ENCODE measurements at places on chromosomes 5 and 9. TPM values are rescaled to one million over a fixed set of nuclear protein-coding genes. Genes with fewer than 3 reads are reported as not detected.

RGS3 gene
- 26.5 TPM for polyA plus RNA-seq

PAM gene
- polyA plus RNA-seq = 37.4 TPM

TCF7 gene
- polyA plus RNA-seq = 24.3 TPM

GRCh38 chr5:77957-78804 lies 13.8 kb upstream of the PLEKHG4B start:
- DNase-seq = peak; percentile 67

- DNase-seq = no peak
These were observed 7.4 kb upstream of the CEL start for GRCh38 chr9:133054194-133054890.

- no peak for DNase-seq
These were observed 410.2 kb downstream of the ACTL7B start for GRCh38 chr9:108445431-108446071.

GRCh38 chr5:73394610-73395009 lies 54.0 kb downstream of the FOXD1 start:
- no peak for DNase-seq

DNA sequence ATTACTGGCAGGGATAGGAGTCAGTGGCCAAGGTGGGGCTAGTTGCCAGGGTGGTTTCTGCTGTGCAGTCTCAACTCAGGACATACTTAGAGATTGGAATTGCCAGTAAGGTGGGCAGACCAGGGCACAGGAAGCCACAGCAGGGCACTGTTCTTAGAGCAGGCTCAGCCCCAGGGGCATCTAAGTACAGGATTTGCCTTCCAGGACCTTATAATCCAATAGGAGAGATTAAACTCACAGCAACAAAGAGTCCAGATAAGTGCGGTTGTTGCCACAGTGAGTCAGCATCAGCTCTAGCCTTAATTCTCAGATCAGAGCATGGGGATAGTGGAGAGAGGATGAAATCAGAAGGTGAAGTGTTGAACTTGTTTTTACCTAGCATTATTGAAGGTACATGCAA lies 265.8 kb upstream of the TRPC7 start:
- no peak for DNase-seq

DNA sequence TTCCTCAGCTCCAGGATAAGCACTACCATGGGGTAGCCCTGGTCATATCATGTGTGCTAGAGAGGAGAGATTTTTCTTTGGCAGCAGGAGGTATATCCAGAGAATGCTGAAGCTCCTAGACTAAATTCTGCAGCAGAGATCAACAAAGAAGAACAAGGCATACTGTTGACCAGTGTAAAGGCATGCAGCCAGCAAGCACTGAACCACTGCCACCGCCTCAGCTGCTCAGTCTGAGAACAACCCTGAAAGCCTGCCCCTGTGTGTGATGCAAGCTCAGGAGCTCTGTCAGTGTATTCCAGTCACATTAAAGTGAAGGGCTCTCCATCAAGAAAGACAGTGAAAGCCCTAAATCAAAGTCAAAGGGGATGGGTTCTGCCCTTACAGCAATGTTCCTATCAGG lies 439.5 kb upstream of the CD180 start:
- DNase-seq = no peak

DNA sequence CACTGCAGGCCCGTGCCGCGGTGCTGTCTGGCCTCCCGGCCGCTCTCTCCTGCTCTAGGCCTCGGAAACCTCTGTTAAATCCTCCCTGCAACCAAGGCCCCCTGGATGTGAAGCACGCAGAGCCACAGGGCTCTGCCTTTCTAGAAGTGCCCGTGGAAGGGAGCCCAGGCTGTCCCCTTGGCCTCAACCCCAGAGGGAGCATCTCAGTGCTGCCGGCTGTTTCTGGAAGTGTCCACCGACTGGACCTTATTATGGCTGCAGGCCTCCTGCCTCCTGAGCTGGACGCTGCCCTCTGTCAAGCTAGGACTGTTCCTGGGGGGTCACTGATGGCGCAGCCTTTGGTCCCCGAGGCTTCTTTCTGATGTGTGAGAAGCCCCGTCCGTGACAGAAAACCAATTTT lies 40.4 kb upstream of the PHYKPL start:
- DNase-seq = no peak

GRCh38 chr5:137572042-137572695 lies 73.0 kb upstream of the SPOCK1 start:
- DNase-seq = no peak

DNA sequence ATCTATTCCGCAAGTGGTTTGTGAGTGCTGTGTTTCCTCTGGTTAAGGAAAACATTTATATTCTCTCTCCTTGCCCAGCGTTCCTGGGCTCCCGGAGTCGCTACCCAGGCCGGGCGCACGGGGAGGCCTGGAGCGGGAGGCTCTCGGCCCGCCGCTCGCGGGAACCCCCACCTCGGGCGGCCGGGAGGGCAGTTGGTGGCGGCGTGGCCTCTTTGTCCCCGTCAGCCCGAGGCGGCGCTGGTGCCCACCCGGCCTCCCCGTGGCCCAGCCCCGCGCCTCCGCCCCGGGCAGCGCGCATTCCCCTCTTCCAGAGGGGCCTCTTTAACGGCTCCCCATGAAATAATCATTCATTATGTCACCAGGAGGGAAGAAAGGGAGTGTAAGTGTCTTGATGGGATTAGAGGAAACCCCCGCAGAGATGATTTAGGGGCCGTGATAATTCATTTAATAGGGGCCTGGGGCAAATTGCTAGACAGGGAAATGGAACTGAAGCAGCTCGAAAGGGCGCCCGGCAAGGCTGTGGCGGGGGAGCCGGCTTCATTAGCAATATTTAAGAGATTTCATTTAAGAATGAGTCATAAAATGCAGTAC lies 181.9 kb upstream of the TBCA start:
- no peak for DNase-seq
